ENCODE measurements at places on chromosomes 2 and 18.

GRCh38 chr2:219125225-219125885, 35.3 kb downstream of the NHEJ1 start:
- DNase-seq, result no peak

GRCh38 chr2:25305775-25306174, 36.0 kb downstream of the DNMT3A start:
- no peak for DNase-seq

GRCh38 chr2:219218217-219218731, 484 bp downstream of the ABCB6 start:
- DNase-seq, result no peak

GRCh38 chr2:222939208-222939856, 78.5 kb downstream of the ACSL3 start:
- peak; percentile 91 for DNase-seq

GRCh38 chr2:207772081-207772843, 2.6 kb upstream of the FZD5 start:
- no peak for DNase-seq

DNA sequence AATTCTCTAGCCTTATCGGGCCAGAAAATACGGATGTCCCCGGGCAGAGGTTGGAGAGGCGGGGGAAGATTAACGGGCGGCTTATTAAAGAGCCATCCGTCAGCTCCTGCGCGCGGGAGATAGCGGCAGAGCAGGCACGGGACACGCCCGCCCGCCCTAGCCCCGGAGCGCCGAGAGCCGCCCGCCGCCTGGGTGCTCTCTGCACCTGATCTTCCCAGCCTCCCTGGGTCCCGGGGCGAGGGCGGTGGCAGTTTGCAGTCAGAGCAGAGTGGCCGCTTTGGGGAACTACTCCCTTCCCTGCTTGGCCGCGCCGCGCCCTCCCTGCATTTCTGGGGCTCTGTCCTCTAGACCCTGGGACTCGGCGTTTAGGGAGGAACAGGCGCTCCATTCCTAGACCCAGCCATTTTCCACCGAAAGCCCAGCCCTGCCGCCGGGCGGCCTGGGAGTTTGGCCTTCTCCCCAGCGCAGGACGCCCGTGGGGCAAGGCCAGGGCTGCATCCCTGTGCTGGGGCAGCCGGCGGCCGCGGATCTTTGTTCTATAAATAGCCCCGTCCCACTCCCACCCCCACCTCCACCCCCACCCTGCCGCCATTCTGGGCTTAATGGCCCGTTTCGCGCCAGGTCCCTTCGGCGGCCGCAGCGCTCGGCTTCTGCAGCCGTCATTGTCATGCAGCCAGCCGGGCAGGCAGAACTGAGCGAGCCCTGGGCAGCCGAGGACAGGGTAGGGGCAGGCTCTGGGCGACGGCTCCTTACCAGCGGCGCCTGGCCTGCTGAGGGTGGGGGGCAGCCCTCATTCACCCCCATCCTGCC, 6.6 kb downstream of the GAD1 start:
- DNase-seq, result no peak

- DNase-seq, result no peak
These were observed 50.0 kb downstream of the TMEM163 start for GRCh38 chr2:134668821-134669220.

- no peak for DNase-seq
These were observed 13.6 kb downstream of the TCF23 start for GRCh38 chr2:27162151-27163121.

GRCh38 chr2:164915566-164915965, 39.8 kb downstream of the SLC38A11 start:
- DNase-seq, result no peak

GRCh38 chr2:174444761-174445160, 42.1 kb downstream of the GPR155 start:
- DNase-seq, result no peak

- DNase-seq, result no peak
These were observed 121.6 kb downstream of the GALNT1 start for GRCh38 chr18:35703043-35703688.

- no peak for DNase-seq
These were observed 103.7 kb upstream of the THOC1 start for GRCh38 chr18:371609-371982.

- DNase-seq, result no peak
These were observed 17.8 kb downstream of the OTOF start for GRCh38 chr2:26459991-26460612.

GRCh38 chr2:232502911-232503808, 15.5 kb upstream of the ECEL1 start:
- no peak for DNase-seq

DNA sequence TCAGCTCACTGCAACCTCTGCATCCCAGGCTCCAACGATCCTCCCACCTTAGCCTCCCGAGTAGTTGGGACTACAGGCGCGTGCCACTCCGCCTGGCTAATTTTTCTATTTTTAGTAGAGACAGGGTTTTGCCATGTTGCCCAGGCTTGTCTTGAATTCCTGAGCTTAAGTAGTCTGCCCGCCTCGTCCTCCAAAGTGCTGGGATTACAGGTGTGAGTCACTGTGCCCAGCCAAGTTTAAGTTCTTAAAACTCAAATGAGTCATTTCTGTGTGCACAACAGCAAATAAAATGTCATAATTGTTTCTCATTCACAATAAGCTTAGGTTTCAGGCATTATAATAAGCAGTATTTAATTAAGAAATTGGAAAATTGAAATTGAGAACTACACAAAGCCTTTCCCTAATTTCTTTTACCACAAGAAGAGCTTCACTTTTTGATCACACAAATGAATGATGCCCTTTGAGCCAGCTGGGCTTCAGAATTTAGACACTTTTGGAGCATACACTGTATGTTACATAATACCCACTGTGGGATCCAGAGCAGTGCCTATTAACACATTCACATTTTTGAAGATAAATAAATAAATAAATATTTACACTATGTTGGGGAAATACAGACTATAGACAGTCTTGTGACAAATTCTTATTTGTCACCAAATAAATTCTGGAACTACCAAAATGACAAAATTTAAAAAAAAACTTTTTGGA, 8.6 kb upstream of the ME2 start:
- no peak for DNase-seq

DNA sequence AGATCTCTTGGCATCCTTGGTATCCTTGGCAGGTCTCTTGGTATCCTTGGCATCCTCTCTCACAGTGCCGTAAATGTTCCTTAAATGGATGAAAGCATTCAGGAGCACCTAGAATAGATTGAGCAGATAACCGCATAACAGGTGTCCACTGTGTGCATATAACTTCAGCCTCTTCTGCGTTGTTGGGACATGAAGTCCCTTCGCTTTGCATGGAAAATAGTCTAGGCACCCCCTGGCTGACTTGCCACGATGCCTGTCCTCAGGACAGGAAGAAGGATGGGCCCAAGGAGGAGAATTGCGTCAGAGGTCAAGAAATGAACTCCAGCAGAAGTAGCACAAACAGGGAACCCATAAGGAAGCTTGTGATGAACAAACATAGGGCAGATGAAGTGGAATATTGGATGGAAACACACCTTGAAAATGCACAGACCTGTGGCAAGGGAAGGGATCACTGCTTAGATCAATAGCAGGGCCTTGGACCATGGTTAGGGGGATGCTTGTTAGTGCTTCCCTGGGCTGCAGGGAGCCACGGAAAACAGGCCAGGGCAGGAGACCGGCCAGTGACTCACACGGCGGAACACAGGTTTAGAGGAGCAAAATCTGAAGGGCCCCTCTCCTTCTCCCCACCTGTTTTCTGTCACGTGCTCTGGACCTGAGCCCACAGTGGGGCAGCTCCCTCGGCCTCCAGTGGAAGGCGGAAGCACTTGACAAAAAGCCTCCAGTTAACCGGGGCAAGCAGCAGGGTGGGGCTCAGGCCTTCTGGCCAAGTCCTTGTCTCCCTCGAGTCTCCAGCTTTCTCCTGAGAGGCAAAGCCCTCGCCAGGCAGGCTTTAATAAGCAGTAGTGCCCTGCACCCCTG, 99.2 kb upstream of the ASAP2 start:
- DNase-seq, result no peak

DNA sequence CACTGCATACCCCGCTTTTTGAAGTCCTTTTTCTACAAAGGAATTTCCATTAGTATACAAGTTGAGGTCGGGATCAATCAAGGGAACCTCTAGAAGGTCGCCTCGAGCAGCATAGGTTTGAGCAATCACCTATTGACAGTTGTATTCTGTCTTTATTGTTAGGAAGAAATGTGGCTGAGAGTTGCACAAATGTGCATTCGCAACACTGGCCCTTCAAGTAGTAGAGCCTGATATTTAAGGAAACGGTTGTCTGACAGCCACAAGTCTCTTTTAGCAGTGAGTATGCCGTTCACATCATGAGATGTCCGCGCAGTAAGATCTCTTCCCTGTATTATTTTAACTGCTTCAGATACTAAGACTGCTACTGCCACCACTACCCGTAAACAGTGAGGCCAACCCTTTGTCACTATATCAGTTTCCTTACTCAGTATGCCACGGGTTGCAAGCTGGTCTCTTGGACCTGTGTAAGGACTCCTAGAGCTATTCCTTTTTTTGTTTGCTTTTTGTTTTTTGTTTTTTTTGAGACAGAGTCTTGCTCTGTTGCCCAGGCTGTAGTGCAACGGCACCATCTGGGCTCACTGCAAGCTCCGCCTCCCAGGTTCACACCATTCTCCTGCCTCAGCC, 10.0 kb upstream of the STARD7 start:
- DNase-seq, result no peak

GRCh38 chr2:176325732-176326131, 56.5 kb downstream of the MTX2 start:
- no peak for DNase-seq

GRCh38 chr18:3455907-3456685, 6.1 kb downstream of the TGIF1 start:
- no peak for DNase-seq

GRCh38 chr2:206260188-206261012, 14.1 kb upstream of the ZDBF2 start:
- DNase-seq, result peak; percentile 69

GRCh38 chr2:1553671-1554295, 140.5 kb downstream of the TPO start:
- no peak for DNase-seq

- DNase-seq, result no peak
These were observed 905.6 kb downstream of the TSN start for GRCh38 chr2:122660786-122661634.

- no peak for DNase-seq
These were observed 63.4 kb downstream of the LDAH start for GRCh38 chr2:20759487-20759886.

- DNase-seq, result no peak
These were observed 249.3 kb downstream of the PARD3B start for GRCh38 chr2:204794624-204795023.

GRCh38 chr2:236781933-236782816, 212.6 kb downstream of the ACKR3 start:
- DNase-seq, result no peak

- no peak for DNase-seq
These were observed 212.2 kb downstream of the TRIB2 start for GRCh38 chr2:12928775-12929401.

DNA sequence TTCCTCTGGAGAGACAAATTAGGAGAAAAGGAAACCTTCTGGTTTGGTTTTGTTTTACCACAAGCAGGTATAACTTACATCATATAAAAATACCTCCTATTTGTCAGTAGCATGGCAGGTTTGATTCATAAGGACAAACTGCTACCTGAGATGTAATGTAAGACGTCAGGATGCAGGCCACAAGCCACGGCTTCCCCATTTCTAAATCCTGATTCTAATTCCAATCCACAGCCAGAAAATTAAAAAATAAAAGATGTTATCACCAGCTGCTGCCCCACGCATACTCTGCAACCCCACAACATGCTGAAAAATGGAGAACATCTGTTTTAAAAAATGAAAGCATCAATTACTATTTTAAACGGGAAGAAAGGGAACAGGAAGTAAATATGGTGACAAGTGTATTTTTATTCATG, 197.6 kb downstream of the BCL11A start:
- peak; percentile 75 for DNase-seq

DNA sequence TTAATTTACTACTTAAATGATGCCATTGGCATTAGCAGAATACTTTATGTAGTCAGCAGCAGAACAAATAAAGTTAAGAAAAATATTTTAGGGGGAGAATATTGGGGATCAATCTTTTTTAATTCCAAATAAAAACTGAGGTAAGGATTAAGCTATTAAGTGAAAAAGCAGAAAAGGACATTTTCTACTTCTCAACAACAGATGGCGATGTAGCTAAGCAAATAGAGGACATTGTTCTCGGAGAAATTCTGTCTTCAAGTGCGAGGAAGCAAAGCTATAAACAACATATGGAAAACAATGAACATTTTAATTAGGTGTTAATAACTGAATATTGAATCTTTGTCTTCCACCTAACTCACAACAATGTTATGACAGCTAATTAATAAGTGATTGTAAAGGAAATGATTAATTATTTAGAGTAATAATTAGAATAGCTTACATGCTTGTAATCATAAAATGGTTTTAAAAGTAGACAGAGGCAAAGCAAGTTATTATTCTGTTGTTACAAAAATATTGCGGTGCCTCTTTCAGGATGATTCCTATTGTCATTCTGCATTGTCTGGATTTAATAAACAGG, 32.9 kb upstream of the CCDC93 start:
- DNase-seq, result peak; percentile 57

- no peak for DNase-seq
These were observed 251.2 kb upstream of the RAB6C start for GRCh38 chr2:129728035-129728972.

GRCh38 chr18:62289047-62289446, 36.1 kb upstream of the TNFRSF11A start:
- no peak for DNase-seq

- no peak for DNase-seq
These were observed 173.3 kb downstream of the DCDC2C start for GRCh38 chr2:3876685-3877084.

GRCh38 chr18:62659698-62660097, 55.6 kb upstream of the PHLPP1 start:
- no peak for DNase-seq
